ENCODE measurements at places on chromosomes 5 and 9.

GRCh38 chr5:68134033-68134668, 81.4 kb upstream of the PIK3R1 start:
- DNase-seq: no peak

DNA sequence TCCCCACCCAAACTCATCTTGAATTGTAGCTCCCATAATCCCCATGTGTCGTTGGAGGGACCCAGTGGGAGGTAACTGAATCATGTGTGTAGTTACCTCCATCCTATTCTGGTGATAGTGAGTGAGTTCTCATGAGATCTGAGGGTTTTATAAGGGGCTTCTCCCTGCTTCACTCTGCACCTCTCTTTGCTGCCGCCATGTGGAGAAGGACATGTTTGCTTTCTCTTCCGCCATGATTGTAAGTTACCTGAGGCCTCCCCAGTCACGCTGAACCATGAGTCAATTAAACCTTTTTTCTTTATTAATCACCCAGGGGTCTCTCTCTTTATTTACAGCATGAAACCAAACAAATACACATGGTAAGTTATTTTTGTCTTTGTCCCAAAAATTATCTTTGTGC, 726.1 kb downstream of the CDH18 start:
- no peak for DNase-seq

DNA sequence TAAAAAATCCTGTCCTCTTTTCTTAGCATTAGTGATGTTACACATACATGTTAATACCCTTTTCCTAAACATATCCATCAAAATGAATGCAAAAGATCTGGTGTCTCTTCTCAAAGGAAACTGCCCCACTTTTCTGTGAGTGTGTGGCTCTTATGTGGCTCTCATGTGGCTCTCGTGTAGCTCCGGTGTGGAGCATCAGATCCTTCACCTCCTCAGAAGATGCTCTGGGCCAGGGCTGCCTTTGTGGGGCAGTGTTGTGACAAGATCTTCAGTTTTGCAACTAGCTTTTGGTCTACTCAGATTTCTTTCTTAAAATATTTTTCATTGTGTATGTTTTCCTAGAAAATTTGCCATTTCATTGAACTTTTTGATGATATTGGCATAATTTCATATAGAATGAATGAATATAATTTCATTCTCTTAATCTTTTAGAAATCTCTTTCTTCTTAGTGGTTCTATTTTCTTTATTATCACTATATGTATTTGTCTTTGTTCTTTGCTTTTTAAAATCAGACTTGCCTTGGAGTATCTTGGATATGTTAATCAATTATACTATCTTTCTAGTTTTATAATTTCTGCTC, 19.4 kb downstream of the GARNL3 start:
- DNase-seq: no peak

- no peak for DNase-seq
Observed at GRCh38 chr5:63554191-63554590, 408.1 kb downstream of the HTR1A start.

All from SHP77 (cell line).